ENCODE measurements at places on chromosomes 5 and 9.
A peak's percentile ranks its signal among the peaks of the same experiment; 100 is the strongest.

- peak; percentile 44 for DNase-seq
Observed at GRCh38 chr5:139137697-139138096, 60.5 kb downstream of the SIL1 start.

DNA sequence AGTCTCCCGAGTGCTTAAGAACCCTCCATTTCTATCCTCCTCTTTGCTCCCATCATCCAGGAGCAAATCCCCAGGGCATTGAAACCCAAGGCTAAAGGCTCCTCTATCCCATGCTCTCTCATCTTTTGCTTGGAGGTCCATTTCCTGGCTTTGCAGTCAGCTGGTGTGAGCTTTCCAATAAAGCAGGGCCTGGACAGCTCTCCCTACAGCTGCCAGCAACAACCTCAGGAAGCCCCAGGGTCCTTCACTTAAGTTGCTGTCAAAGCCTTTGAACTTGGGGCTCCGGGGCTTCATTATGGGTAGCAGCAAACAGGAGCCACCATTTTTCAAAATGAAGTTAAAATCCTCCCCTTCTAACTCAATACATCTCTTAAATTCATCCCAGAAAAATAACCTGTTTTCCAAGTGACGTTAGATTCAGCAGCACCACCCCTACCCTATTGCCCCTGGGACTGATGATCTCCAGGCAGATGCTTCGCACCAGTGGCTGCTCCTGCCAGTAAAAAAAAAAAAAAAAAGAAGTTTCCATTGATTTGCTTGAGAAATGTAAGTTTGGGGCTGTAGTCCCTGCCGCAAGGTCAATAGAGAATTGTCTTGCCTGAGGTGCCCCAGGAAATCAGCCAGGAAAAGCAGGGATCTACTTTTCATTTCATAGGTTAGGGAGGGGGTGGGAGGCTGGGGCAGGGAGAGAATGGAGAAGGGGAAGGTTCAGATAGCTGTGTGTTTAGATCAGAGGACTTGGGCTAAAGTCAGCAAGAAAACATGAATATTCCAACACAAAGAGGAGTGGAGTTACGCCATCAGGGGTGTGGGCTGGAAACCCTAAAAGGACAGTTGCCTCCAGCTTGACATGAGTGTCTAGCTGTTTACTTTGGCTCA, 83.8 kb upstream of the IL6ST start:
- DNase-seq, result no peak

- no peak for DNase-seq
Observed at GRCh38 chr9:81850724-81851123, 77.5 kb upstream of the SPATA31D4 start.

DNA sequence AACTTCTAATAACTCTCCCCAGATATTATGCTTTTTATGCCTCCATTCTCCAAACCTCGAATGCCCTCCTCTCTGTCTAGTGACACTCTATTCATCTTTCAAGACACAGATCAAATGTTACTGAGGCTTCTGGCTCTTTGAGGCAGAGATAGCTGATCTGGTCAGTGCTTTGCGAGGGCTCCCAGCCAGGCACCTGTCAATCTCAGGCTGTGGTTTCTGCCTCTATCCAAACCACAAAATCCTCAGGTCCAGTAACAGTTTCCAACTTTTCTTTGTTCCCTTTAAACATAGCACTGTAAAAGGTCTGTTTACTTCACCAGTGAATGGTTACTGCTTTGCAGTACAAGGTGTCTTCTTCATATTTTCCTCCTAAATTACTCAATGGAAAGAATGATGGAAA, 11.5 kb upstream of the STK32A start:
- DNase-seq, result no peak

All from kidney (tissue), 22 donors.